ENCODE measurements at places on chromosomes 1 and 21.

DNA sequence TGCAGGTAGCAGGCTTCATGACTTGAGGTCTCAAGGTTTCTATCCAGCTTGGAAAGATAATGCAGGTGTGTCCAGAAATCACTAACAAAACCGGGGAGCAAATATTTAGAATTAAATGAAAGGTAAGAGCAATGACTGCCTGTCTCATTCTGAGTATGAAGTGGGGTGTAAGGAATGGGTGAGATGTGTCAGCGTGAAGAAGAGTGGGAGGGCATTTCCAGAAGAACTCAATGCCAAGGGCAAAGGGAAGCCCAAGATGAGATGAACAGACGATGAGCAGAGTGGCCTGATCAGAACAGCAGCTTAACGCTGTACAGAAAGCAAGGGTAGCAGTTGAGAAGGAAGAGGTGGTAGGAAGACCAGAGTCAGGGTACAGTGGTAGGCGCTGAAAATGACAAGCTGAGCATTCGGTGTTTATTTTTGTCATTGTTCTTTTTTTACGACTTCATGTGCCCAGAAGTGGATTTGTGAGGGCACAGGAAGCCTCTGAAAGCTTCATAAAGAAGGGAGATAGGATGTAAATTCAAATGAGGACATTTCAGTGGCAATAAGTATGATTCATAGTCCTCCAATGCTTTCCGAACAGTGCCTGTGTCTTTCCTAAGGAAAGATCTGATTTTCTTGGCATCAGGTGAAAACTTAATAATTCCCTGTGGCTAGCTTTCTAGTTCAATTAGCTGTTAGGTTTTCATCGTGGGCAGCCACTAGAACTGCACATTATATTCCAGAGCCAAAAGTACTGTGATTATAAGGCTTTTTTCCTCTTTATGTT, 190.5 kb downstream of the APP start:
- no peak for DNase-seq

GRCh38 chr21:27424601-27425000, 457.7 kb upstream of the ADAMTS5 start:
- DNase-seq: no peak

DNA sequence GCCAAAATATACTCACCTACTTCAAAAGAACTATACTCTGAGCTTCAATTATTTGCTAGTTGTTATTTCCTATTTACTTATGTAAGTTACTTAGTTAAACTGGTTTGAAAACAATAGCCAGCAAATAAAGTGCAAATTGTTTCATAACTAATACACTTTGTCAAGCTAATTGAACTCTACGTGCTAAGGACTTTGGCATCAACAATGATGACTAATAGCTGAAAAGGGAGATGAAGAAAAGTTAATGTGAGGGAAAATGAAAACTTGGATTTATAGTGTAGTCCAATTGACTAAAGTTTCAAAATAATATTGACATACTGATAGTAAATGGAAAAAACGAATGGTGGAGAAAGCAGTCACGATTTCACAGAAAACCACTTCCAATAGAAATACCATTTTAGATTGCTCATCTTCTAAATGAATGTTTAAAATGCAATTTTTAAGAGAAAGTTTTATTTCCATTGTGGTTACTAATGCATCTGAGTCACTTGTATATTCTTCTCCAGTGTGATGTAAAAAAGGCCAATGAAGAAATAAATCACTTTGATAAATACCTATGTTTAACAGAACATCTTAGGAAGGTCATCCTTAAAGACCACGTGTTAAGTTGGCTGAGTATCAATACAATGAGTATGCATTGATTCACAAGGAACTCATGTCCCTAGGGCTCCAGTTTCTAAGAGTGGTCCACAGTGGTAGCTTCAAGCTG, 455.2 kb downstream of the LTN1 start:
- DNase-seq: no peak

DNA sequence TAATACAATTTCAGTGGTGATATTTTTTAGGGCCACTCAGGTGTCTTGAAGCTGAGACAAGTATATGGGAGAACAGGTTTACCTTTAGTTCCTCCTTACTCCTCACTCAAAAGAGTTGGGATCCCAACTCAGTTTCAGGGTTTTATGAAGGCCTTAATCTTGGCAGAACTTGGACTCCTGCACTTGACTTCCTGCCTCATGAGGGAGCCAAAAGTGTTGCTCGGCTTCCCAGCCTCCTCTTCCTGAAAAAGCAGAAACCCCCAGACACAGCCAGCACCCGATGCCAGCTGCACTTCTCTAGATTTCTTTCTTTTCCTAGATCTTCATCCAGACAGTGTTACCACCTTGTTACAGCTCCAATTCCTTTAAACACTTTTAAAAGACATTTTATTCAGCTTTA, 70.8 kb upstream of the TMPRSS2 start:
- DNase-seq: no peak

- DNase-seq: no peak
Measured at GRCh38 chr1:2415337-2415736, 3.0 kb upstream of the PEX10 start.

DNA sequence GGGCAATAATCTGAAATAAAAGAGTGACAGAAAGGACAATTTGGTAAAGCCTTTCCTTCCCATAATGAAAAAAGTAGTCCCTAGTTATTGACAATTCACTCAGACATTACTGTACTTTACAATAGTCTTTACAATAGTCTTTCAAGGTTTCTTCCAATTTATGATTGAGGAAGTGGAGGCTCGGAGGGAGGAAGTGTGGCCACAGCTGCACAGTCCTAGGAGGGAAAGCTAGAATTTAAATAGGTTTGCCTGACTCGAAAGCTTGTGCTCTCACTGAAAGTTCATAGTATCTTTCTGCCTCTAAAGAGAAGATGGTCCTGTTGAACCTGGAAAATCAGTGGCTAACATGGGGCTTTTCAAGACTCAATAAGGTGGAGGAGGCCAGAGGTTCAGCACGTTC, 203.2 kb downstream of the SDCCAG8 start:
- no peak for DNase-seq

- no peak for DNase-seq
Measured at GRCh38 chr21:27840262-27840661, 873.4 kb upstream of the ADAMTS5 start.

DNA sequence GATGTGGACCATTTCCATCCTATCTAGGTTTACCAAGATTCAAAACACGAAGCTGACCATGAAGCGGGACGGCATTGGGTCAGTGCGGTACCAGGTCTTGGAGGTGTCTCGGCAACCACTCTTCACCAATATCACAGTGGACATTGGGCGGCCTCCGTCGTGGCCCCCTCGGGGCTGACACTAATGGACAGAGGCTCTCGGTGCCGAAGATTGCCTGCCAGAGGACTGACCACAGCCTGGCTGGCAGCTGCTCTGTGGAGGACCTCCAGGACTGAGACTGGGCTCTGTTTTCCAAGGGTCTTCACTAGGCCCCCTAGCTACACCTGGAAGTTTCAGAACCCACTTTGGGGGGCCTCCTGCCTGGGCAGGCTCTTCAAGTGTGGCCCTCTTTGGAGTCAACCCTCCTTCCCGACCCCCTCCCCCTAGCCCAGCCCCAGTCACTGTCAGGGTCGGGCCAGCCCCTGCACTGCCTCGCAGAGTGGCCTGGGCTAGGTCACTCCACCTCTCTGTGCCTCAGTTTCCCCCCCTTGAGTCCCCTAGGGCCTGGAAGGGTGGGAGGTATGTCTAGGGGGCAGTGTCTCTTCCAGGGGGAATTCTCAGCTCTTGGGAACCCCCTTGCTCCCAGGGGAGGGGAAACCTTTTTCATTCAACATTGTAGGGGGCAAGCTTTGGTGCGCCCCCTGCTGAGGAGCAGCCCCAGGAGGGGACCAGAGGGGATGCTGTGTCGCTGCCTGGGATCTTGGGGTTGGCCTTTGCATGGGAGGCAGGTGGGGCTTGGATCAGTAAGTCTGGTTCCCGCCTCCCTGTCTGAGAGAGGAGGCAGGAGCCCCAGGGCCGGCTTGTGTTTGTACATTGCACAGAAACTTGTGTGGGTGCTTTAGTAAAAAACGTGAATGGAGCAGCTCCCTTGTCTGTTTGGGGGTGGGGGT, 864 bp upstream of the CCDC24 start:
- peak; percentile 27 for DNase-seq

- DNase-seq: no peak
Measured at GRCh38 chr1:67937010-67937409, 103.7 kb upstream of the GNG12 start.

GRCh38 chr1:238254935-238255334, 364.2 kb upstream of the ZP4 start:
- no peak for DNase-seq

GRCh38 chr1:31961536-31961935, 23.4 kb upstream of the PTP4A2 start:
- no peak for DNase-seq

GRCh38 chr1:43360616-43361015, 1.8 kb downstream of the CDC20 start:
- no peak for DNase-seq

- no peak for DNase-seq
Measured at GRCh38 chr21:18370301-18370700, 33.3 kb downstream of the TMPRSS15 start.

- DNase-seq: no peak
Measured at GRCh38 chr1:239558991-239559390, 172.6 kb downstream of the CHRM3 start.

GRCh38 chr1:202015662-202015937, 5.2 kb downstream of the ELF3 start:
- no peak for DNase-seq

DNA sequence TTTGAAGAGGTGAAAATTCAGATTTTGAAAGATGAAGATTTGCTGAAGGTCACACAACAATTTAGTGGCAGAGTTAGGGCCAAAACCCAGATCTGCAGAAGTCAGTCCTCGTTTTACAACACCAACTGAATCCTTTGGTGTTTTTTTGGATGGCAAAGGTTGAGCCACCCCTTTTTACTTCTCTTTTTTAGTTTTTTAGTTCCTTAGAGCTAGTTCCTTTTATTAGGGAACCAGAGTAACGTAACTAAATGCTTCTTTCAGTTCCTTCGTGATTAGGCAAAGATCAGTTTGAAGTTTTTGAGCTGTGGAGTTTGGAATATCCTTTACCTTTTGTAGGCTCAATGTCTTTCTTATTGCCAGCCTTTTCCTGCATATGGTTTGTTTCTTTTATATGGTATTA, 67.9 kb upstream of the ARID1A start:
- DNase-seq: no peak

DNA sequence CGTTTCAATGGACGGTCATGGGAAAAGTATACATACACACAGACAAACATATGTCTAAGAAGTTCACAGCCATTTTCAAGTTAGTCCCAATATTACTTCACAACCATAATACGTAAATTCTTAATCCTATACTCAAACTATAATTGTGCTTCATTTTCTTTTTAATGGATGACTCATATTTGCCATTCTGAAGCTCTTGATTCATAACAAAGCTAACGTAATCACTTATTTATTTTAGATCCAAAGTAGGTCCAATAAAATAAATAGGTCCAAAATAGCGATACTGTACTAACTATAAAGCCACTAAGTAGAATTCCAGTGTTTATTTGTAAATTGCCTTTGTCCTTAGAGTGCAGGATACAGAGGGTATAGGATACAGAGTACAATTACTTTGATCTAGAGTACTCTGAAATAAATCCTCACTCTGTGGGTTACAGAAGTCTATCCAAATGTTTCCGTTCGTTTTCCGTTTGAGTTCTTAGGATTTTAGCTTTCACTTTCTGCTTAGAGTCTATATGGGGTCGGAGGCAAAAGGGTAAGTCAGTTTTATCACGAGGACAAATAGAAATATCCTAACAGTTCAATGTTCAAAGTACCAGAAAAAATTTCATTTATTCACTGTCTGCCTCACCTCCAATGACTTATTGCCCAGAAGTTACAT, 8.8 kb upstream of the C1orf115 start:
- no peak for DNase-seq

GRCh38 chr1:116807394-116808199, 53.4 kb downstream of the CD2 start:
- no peak for DNase-seq

- no peak for DNase-seq
Measured at GRCh38 chr1:9270290-9270883, 22.3 kb upstream of the SPSB1 start.

- no peak for DNase-seq
Measured at GRCh38 chr1:155043793-155044192, 7.3 kb upstream of the ADAM15 start.

DNA sequence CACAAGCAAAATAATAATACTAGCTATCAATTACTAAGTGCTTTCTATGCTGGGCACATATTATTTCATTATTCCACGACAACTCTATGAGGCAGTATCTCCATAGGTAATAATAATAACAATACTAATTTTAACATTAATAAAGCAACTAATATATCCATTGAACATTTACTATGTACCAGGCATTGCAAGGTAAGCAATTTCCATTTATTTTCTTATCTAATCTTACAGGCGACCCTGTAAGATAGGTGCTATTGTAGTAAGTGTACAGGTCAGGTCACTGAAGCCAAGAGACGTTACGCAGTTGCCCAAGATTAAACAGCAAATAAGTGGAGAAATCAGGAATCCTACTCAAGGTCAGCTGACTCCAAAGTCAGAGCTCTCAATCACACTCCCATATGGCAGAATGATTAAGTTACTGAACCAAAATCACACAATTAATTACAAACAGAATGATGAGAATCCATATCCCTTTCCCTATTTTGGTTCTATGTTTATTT, 198.4 kb downstream of the SLC45A1 start:
- no peak for DNase-seq

DNA sequence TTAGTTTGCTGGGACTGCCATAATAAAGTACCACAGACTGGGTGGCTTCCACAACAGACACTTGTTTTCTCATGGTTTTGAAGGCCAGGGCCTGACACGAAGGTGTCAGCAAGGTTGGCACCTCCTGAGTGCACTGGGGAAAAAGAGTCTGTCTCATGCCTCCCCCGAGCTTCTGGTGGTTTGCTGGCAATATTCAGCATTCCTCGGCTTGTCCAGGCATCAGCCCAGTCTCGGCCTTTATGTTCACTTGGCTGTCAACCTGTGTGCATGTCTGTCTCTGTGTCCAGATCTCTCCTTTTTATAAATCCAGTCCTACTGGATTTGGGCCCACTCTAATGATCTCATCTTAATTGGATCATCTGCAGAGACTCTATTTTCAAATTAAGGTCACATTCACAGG, 72.6 kb downstream of the DOP1B start:
- no peak for DNase-seq

- no peak for DNase-seq
Measured at GRCh38 chr1:214900590-214900989, 181.9 kb upstream of the KCNK2 start.

DNA sequence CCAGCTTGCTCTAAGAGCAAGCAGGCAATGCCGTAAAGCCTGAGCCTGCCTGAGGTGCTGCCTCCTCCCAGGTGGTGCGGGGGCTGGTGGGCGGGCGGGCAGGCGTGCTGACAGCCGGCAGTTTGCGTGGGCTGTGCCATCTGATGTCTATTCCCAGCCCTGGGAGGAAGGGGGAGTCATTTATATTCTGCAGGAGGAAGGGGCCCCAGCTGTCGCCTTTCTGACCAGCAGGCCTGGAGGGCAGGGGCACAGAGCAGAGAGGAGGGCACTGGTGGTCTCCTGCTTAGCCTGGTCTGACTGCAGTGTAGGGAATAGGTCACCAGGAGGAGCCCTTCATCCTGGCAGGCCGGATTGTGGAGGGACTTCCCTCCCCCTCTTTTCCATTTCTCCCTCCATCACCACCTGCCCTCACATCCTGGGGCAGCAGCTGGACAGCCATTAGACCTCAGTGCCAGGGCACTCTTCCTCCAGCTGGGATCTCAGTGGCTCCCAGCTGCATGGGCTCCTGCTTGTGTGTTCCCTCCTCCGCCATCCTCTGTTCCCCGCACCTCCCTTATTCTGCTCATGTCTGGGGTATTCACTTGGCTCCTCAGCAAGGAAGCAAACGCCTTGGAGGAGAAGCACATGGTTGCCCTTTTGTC, 4.4 kb downstream of the CYB561D1 start:
- DNase-seq: peak; percentile 83

GRCh38 chr1:93813076-93813475, 65.9 kb downstream of the DNTTIP2 start:
- no peak for DNase-seq

All from NCI-H146 (cell line).